Left renal cortex interstitium (tissue), 4 donors: ENCODE measurements at places on chromosomes 6 and 20. TPM values are rescaled to one million over a fixed set of nuclear protein-coding genes. Genes with fewer than 3 reads are reported as not detected.

The CD93 gene
- polyA plus RNA-seq = 35.7 TPM

The C6orf58 gene
- polyA plus RNA-seq = 0.84 TPM

DNA sequence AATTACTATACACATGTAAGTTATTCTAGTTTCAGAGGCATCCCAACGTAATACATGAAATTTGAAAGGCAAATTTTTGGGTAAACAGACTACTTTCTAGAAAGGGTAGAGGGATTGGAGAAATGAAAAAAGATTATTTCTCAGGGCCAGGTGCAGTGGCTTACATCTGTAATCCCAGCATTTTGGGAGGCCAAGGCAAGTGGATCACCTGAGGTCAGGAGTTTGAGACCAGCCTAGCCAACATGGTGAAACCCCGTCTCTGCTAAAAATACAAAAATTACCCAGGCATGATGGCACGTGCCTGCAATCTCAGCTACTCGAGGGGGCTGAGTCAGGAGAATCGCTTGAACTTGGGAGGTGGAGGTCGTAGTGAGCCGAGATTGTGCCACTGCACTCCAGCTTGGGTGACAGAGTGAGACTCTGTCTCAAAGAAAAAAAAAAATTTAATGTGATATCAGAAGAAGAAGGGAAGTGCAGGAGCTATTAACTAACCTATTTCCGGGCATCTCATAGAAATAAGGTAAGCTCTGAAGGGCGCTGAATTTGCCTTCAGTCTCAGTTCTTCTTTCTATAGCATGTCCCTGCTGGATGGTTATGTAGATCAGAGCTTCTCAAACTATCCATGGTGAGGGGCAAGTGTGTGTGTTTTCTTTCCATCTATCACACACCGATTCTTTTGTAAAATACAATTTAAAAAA, 100.3 kb upstream of the MTHFD1L start:
- DNase-seq = no peak

- DNase-seq = no peak
Measured at GRCh38 chr6:150382171-150382570, 13.4 kb downstream of the IYD start.

GRCh38 chr20:51121272-51121671, 98.4 kb upstream of the KCNG1 start:
- DNase-seq = no peak

GRCh38 chr6:85360794-85361642, 88.9 kb upstream of the NT5E start:
- no peak for DNase-seq

- DNase-seq = no peak
Measured at GRCh38 chr6:162736961-162737360, 9.2 kb downstream of the PACRG start.

- DNase-seq = no peak
Measured at GRCh38 chr6:138657065-138657425, 116.5 kb upstream of the CCDC28A start.

GRCh38 chr20:44154521-44155001, 32.4 kb downstream of the JPH2 start:
- DNase-seq = no peak

GRCh38 chr6:169288591-169288990, 34.9 kb upstream of the THBS2 start:
- no peak for DNase-seq

DNA sequence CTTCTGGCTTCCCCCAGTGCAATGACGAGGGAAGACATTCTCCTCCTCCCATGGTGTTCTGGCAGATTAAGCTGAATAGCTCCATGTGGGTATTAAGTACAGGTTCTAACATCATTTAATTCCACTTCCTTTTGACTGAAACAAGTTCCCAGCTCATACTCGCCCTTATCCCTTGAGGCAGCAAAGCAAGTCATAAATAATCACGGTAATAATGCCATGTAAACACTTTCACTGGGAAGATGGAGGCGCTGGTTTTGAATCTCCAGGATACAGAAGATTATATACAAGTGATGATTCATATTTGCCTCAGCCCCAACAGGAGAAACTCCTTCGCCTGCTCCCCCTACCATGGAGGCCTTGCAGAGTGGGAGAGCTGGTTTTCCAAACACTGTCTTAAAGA, 141.3 kb downstream of the PXDC1 start:
- DNase-seq = no peak

DNA sequence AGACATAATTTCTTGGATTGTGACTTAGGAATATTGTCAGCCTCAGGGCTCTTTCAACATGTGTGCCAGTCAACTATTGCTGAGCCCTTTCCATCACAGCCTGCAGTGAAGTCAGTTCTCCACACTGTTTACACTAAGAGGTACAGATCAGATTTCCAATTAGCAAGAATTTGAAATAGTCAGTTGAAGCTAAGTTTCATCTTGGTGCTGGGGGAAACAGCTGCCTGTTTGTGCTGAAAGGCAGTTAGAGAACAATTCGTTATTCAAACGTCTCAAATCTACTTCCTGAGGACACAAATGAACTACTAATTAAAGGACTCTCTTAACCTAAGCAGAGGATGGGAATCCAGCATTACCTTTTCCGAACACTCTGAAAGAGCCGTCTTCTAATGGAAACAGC, 25.9 kb downstream of the ADGRF1 start:
- no peak for DNase-seq
